Stimulated activated CD4-positive, alpha-beta T cell treated with anti-CD3 and anti-CD28 coated beads, TNF-alpha, amount 100 ng/mL, for 1 hour (primary cell): ENCODE measurements at places on chromosomes 2 and 18.

- no peak for DNase-seq
These were observed 1.1 kb downstream of the SEPTIN2 start for GRCh38 chr2:241316825-241317224.

GRCh38 chr2:227033471-227034148 lies 130.4 kb downstream of the COL4A4 start:
- no peak for DNase-seq

DNA sequence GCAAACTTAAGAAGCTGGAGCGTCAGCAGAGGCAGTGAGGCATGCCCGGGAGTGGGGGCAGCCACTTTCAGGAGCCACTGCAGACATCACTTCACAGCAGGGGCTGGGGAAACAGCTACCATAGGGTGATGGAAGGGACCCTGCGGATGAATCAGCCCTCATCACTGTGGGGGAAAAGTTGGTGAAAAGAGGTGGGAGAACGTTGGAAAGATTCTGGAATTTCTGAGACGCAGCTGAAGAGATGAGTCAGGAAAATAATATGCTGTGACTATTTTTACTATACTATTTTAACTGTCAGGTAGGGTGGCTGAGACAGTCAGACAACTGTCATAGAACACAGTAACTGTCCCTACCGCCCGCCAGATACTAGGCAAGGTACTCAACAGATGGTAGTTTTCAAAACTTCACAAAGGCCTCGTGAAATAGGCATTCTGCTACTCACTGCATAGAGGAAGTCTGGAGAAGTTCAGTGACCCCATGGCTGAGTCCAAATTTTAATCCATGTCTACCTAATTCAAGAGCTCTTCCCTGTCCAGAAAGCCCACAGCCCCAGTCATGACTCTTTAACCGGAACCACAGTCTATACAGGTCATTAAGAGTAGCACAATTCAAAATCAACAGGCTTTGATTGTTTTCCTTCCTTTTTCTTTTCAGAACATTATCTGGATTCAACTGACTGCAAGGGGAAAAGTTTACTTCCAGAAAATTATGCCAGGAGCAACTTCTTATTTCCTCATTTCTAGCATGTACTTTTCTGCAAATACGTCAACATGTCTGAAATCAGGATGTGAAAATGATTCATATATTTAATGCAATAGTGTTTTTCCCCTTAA lies 39.3 kb upstream of the EPB41L3 start:
- DNase-seq: no peak

- no peak for DNase-seq
These were observed 83.0 kb upstream of the CHRNA1 start for GRCh38 chr2:174846941-174847938.

GRCh38 chr2:43766006-43766405 lies 7.8 kb upstream of the DYNC2LI1 start:
- DNase-seq: no peak

DNA sequence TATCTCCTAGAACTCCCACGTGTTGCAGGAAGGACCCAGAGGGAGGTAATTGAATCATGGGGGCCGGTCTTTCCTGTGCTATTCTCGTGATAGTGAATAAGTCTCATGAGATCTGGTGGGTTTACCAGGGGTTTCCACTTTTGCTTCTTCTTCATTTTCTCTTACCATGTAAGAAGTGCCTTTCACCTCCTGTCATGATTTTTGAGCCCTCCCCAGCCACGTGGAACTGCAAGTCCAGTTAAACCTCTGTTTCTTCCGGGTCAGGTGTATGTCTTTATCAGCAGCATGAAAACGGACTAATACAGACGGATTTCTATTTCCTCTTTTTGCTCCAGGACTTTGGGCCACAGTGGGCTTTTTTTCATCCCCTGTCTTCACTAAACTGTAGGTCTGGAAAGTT lies 88.3 kb upstream of the KCNE4 start:
- DNase-seq: no peak

DNA sequence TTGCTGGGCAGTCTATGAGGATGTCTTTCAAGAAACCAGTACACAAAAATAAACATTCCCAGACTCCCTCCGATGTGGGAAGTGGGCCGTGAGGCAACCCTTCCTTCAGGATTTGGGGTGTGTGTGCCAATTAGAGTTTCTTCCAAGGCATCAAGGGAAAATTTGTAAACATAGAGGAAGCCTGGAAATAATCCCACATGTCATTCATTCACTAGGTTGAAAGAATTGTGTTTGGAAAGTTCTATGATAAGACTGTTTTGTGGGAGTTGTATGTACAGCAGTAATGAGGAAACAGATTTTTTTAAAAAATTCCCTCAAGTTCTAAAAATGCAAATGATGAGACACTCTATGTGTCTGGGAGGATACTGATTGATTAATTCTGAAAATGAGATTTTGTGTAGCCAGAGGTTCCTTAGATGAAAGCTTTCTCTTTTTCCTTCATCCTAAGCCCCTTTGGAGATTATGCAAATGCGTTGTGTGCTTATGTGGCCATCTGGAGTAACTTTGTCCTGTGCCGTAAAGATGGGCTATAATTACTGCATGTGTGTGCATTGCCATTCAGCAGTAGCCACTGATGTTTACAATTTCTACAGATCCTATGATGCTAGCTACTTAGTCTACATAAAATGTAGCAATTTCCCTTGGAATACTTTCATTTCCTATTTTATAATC lies 107.8 kb upstream of the TPO start:
- no peak for DNase-seq
